ENCODE measurements at places on chromosomes 5 and 9.

- no peak for DNase-seq
Observed at GRCh38 chr5:89277816-89278215, 394.8 kb upstream of the MEF2C start.

DNA sequence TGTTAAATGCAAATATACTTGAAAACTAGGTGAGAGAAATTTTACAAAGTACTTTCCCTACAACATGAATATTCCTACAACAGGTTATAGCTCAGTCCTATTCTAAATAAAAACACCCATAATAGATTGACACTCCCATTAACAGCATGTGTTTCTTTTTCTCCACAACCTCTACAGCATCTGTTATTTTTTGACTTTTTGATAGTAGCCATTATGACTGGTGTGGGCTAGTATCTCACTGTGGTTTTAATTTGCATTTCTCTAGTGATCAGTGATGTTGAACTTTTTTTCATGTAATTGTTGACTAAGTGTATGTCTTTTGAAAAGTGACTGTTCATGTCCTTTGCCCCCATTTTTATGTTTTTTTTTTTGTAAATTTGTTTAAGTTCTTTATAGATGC lies 1506.1 kb upstream of the CDH9 start:
- DNase-seq: no peak

DNA sequence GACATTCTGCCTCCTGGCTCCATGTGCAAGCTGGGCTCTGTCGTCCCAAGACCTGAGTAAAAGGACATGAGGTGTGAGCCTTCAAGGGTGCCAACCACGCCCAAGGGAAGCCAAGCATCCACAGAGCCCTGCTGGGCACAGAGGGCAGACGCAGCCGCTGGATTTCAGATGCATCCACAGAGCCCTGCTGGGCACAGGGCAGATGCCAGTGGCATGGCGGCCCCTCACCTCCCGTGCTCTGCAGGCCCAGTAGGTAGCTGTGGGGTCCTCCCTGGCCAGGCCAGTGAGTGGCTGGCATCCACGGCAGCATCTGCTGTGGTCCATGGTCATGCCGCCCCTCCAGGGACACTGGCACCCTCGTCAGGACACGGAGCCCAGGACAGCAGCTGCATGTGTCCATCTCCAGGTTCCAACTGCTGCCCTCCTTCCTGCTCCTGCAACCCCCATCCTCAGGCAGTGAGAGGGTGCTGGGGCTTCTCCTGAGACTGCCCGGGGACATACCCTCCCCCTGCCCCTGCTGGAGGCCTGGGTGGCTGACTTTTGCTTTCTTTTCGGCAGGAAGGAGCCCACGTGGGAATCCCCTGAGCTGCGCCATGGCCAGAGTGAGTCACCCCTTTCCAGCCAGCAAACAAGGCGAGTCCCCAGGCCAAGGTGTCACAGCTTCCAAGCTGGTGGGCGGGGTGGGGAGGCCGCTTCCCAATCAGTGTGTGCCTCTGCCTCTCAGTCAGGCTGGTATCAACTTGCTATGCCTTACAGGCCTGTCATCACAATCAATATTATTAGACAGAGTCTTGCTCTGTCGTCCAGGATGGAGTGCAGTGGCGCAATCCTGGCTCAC lies 4.0 kb upstream of the TRAF2 start:
- DNase-seq: no peak

- no peak for DNase-seq
Observed at GRCh38 chr5:95647886-95648860, 1.6 kb downstream of the RFESD start.

DNA sequence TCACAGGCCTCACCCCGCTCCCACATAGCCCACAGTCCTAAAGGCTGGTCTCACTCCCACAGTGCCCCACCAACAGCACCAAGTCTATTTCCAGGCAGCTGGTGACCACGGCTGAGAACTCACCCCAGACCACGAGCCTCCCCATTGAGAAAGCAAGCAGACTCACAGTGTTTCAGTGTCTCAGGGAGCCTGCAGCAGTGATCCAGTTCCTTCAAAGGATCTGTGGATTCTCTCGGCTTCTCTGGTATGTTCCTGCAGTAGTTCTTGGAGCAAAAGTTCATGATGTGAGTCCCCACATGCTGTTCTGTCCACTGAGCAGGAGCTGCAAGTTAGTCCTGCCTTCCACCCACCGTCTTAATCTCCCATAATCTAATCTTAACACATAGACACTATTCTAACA lies 185.3 kb upstream of the CDH6 start:
- no peak for DNase-seq

DNA sequence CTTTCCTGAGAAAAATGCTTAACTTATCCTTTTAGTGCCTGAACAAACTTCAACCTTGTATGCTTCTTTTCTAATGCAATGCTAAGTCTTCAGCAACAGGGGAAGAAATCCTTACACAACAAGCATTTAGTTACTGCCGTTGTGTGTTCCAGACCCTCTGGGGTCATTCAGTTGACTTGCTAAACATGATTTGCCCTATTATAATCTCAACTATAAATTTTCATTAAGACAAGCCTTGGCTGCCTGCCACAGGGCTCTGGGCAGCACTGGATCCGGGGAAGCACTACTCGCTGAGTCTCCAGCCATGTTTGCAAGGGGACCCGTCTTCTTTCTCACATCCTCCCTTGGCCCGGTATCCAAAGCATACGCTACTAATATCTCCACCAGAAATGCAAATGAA lies 58.1 kb downstream of the PTCH1 start:
- DNase-seq: no peak

GRCh38 chr5:27474395-27474794 lies 436.0 kb upstream of the CDH9 start:
- DNase-seq: no peak

GRCh38 chr9:259405-260404 lies 45.0 kb downstream of the DOCK8 start:
- DNase-seq: no peak

- no peak for DNase-seq
Observed at GRCh38 chr9:86983249-86983619, 35.9 kb upstream of the GAS1 start.

- no peak for DNase-seq
Observed at GRCh38 chr5:53008751-53009150, 19.6 kb downstream of the ITGA2 start.

DNA sequence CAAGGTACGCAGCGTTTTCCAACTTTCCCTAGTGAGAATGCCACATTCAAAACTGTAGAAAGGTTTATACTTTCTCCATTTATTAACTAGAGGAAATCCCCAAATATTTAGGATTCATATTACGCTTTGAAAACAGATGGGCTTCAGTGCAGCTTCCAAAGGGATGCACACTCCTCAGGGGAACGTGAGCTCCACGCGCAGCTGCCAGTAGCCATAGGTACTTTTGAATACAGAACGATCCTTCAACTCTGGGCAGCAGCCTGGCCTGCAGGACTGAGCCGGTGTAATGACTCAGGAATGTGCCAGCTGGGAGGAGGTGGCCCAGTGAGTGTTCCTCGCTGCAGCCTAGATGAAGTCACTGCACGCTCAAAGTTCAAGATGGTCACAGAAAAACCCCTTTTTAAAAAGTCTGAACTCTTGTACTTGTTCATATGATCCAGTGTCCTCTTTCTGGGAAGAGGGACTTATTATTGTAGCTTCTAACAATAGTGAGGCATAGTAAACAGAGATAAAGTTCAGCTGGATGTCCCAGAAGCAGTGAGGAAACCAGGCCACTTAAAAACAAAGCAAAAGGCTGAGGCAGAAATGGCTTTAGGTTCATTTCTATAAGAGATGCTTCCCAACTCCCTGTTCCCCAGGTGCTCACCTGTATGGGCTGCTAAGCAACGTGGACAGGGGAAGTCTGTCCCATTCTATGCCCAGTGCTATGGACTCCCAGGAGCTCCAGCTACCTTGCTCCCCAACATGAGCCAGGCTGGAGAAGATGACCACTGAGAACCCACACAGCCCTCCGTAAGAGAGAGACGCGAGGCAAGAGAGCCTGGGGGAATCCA lies 130.0 kb downstream of the LHFPL2 start:
- no peak for DNase-seq

DNA sequence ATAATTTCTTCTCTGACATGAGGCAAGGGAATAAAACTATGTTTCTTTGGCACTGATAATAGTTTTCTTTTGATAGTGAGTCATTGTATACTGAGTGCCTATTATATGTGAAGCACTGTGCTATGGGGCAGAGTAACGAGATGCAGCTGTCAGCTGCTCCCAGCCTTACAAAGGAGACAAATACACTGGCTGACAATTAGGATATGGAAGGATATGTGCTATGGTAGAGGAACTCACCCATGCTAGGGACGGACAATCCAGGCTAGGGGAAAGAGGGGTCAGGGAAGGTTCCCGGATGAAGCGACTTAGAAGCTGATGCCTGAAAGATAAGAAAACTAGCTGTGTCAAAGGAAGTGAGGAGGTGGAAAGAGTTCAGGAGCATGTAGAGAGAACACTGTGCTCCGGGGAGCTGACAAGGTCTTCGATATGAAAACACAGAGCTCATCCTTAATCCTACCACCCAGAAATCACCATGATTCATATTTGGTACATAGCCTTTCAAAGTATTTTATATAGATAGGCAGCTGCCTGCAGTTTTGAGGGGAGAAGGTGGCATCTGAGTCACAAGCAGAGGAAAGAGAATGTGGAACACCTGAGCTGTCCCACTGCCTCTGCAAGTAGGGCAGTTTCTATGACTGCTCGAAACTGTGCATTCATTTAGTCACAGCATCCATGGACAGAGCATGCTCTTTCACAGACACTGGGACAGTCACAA lies 12.1 kb downstream of the BSPRY start:
- no peak for DNase-seq

- DNase-seq: no peak
Observed at GRCh38 chr9:81465468-81466011, 223.8 kb downstream of the TLE1 start.

DNA sequence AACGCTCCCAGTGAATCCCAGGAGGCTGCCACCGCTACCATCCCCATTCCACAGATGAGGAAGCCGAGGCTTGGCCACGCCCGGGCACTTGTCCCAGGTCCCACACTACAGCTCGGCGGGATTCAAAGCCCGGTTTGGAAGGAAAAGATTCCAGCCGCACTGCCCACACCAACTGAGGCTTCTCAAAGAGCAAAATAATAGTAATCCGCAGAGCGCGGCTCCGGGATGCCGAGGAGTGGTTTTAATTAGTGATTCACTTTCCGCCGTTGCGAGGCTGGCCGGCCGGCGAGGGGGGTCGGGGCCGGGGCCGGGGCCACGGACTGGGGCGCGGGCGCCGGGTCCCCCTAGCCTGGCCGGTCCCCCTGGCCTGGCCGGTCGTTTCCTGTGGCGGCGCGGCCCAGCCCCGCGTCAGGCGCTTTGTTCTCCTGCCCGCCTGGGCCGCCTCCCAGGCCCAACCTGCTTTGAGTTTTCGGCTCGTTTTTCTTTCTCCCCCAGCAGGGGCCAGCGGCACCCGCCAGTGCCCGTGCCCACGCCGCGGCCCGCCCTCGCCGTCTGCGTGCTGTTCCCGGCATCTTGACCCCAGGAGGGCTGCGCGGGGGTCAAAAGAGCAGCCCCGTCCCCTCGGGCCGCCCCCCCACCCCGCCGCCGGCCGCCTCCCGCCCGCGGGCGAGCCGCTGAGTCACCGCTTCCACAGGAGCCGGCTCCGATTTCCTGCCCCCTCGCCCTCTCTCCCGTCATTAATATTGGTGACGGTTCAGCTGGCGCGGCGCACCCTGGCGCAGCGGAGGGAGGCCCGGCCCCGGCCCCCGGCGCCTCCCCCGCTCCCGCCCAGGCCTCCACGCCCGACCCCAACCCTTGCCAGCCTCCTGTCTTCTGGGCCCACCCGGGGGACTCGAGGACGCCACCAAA lies 31.2 kb downstream of the FGF18 start:
- DNase-seq: no peak

DNA sequence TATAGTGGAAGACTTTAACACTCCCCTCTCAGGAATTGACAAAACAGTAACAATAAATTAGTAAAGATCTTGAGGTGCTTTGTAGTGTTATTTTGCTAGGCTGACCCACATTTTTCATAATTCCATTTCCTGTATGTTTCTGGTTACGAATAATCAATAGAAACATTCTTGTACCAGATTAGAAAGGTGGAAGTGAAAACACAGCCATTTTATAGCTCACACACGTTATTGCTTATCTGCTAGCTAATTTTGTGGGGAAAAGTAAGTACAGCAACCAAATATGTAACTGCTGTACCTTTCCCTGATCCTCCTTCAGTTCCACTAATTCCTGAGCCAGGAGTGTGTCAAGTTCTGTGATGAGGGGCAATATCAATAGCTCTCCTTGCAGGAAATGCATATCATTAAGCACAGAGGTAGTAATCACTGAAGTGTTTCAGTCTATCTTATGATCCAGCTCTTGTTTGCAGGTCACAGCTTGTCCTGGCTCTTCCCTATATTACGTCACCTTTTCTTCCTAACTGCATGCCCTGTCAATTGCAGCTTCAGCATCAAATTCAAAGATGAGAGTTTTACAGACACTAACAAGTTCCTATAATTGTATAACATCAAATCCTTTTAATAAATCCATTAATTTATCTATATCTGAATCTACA lies 59.4 kb downstream of the MINAR2 start:
- DNase-seq: no peak

DNA sequence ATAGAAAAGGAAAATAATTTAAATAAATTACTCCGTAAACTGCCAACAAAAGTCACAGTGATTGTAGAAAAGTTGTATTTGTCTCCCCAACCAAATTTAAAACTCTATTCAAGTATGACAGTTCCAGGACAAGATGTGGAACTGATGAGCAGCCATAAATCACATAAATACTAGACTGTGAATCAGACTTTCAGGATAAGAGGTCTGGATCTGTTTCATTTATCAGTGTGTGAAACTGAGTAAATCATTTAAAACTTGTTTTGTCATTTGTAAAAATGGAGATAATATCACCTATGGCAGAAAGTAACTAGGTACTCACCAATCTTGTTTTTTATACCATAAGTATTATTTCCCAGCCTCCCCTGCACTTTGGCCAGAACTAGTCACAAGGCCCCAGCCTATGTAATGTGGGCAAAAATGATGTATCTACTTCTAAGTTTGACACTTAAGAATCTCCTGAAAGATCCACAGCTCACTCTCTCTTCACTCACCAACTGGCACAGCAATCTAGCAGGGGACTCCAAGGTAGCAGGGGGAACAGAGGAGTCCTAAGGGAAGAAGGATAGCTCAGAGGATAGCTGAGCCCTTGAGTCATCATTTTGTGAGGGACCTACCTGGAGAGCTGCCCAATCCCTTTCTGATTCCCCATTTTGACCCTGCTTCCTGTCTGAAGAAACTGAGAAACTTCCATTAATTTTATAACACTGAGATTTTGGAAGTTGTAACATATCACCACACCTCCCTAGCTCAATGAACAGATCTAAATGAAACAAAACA lies 31.6 kb downstream of the TMEM161B start:
- no peak for DNase-seq

GRCh38 chr9:92664394-92665152 lies 5.4 kb downstream of the IPPK start:
- no peak for DNase-seq

Measured in NCI-H2171 (cell line).